Activated CD4-positive, alpha-beta memory T cell treated with anti-CD3 and anti-CD28 coated beads, Interleukin-2, amount 10 ng/mL, durations not matched to agents 7 days and 5 days (primary cell): ENCODE measurements at places on chromosomes 2 and 18. TPM values are rescaled to one million over a fixed set of nuclear protein-coding genes. Genes with fewer than 3 reads are reported as not detected.

RPRM gene
- total RNA-seq: not detected

OSR1 gene
- not detected for total RNA-seq

GRCh38 chr18:58513615-58514335 is 115.1 kb downstream of the ALPK2 start:
- H3K27me3 ChIP-seq: no peaks in the 10 kb centered on the region
- no peak for DNase-seq
- H3K4me1 ChIP-seq: no peaks in the 10 kb centered on the region
- H3K27ac ChIP-seq: no peak overlapping the region

DNA sequence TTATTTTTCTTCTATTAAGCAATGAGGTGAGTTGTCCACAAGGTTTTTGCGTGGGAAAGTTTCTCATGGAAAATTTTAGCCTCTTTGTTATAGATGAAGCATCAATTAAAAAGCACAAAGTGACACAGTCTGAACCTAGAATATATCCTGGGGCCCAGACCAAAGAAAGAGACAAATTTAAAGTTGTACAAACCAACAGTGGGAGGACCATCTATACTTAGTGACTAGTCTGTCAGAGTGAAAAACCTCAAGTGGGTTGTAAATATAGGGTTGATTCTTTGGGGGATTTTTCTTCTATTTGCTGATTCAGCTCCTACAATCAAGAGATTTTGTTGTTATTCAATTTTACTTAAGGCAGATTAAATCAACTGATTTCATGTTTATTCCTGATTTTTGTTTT is 256.2 kb downstream of the SATB2 start:
- no peak for DNase-seq
- no peaks in the 10 kb centered on the region for H3K36me3 ChIP-seq
- no peaks in the 10 kb centered on the region for H3K4me1 ChIP-seq
- H3K27me3 ChIP-seq: no peaks in the 10 kb centered on the region
- H3K4me3 ChIP-seq: no peak overlapping the region

GRCh38 chr2:15307526-15307925 is 253.6 kb downstream of the NBAS start:
- H3K27ac ChIP-seq: no peak overlapping the region

- H3K36me3 ChIP-seq: no peaks in the 10 kb centered on the region
- peaks cover 7% of the 10 kb centered on the region for H3K27me3 ChIP-seq
- H3K27ac ChIP-seq: no peak overlapping the region
- H3K4me3 ChIP-seq: no peak overlapping the region
- DNase-seq: no peak
These were observed 235.6 kb downstream of the BCL11A start for GRCh38 chr2:60317844-60318243.

GRCh38 chr2:40439473-40439872 is 12.4 kb downstream of the SLC8A1 start:
- no peaks in the 10 kb centered on the region for H3K36me3 ChIP-seq
- no peaks in the 10 kb centered on the region for H3K4me1 ChIP-seq
- no peak overlapping the region for H3K4me3 ChIP-seq
- H3K27ac ChIP-seq: no peak overlapping the region
- no peak for DNase-seq

- DNase-seq: no peak
- H3K4me3 ChIP-seq: no peak overlapping the region
- no peak overlapping the region for H3K27ac ChIP-seq
- peaks cover 12% of the 10 kb centered on the region for H3K4me1 ChIP-seq
These were observed 540 bp downstream of the SOX11 start for GRCh38 chr2:5692561-5693286.

GRCh38 chr2:120744817-120745216 is 9.1 kb downstream of the GLI2 start:
- no peaks in the 10 kb centered on the region for H3K36me3 ChIP-seq
- no peaks in the 10 kb centered on the region for H3K4me1 ChIP-seq
- H3K4me3 ChIP-seq: no peak overlapping the region

- H3K36me3 ChIP-seq: no peaks in the 10 kb centered on the region
- no peak for DNase-seq
- H3K4me1 ChIP-seq: no peaks in the 10 kb centered on the region
- no peak overlapping the region for H3K27ac ChIP-seq
These were observed 241.6 kb downstream of the SEPTIN10 start for GRCh38 chr2:109372171-109372568.

DNA sequence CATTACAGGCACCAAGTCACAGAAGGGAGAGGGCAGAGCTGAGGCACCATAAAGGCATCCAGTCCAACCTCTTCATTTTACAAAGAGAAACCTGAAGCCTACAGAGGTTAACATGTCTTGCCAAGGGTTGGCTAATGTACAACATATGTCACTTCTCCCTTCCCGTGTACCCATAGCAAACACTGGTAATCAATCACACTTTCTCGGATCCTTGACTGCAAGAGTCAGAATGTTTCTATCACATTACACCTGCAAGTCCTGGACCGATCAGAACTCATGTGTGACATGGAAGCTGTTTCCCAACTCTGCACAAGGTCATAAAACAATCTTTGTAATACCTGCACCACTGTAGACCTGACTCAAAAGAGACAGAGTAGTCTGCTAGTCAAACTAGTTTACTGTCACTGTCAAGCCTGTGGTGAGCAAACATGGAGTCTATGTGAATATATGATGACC is 6.0 kb downstream of the ANKRD44 start:
- no peaks in the 10 kb centered on the region for H3K27me3 ChIP-seq
- peaks cover 75% of the 10 kb centered on the region for H3K36me3 ChIP-seq
- no peak for DNase-seq
- peaks cover 78% of the 10 kb centered on the region for H3K4me1 ChIP-seq
- H3K27ac ChIP-seq: peak overlapping the region; percentile 95
- H3K4me3 ChIP-seq: peak overlapping the region; percentile 90
